ENCODE measurements at places on chromosomes 4 and X.

DNA sequence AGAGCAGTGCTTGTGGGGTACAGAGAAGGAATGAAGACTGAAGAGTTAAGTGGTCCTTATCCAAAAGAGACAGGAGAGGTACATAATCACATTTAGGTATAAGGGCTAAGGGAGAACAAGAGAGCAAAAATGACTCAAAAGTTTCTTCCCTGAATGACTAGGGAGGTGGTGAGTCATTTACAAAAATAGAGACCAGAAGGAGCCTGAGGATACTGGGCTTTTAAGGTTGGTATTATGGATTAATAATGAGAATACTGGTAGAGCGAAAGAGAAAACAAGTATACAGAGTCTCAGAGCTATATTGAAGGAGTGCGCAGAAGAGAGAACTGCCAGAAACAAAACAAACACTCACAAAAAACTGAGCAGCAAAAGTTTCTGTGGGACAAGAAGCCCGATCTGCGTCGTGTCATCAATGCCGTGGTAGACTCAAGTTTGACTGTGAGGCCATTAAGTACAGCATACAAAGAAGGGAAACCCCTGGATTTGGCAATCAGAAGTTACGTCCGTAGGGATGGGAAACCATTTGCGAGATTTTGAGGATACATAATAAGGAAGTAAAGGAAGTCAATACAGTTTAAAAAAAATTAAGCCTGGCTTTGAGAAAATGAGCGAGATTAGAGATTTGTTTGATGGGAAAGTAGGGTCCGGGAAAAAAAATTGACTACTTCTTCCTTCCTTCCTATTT, 129.1 kb upstream of the STIM2 start:
- H3K27me3 ChIP-seq = no peaks in the 10 kb centered on the region

- H3K27me3 ChIP-seq = no peaks in the 10 kb centered on the region
- no peak overlapping the region for H3K4me3 ChIP-seq
- DNase-seq = peak; percentile 36
- H3K27ac ChIP-seq = no peak overlapping the region
These were observed 36.9 kb upstream of the ATOH1 start for GRCh38 chr4:93791570-93792195.

GRCh38 chrX:129557844-129558480, 17.9 kb downstream of the OCRL start:
- H3K27me3 ChIP-seq = no peaks in the 10 kb centered on the region
- H3K4me1 ChIP-seq = no peaks in the 10 kb centered on the region
- H3K4me3 ChIP-seq = no peak overlapping the region
- DNase-seq = no peak

DNA sequence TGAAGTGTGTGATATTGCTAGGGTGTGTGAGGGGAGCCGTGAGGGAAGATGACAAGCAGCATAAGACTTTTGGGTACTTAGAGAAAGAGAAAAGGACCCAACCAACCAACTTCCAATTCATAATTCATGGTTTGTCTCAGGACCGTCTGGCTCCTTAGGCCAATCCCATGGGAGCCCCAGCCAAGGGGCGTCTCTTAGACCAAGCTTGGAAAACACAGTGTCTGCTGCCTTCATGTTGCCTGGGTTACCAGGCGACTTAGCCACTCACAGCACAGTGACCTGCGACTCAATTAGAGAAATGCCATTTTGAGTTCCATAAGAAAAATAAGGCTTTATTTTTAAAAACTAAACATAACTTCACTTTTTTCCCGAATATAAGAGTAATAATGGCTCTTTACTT, 32.7 kb downstream of the BST1 start:
- no peak overlapping the region for H3K4me3 ChIP-seq
- no peak for DNase-seq
- no peaks in the 10 kb centered on the region for H3K36me3 ChIP-seq

DNA sequence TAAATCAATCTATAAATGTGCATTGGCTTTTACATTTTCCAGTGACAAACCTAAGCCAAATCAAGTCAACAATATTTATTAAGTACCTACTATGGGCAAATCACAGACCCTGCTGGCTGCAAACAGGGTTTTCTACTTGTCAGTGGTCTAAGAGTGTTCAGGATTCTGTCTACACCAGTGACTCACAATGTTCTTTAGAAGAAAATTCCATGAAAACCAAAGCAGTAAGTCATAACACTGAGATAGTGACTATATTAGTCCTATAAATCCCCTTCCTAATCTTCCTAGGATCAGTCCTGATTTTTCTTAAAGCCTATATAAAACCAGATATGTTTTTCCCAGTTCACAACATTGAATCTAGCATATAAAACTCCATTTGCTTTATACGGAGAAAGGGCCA, 69.7 kb downstream of the PPP3CA start:
- no peak overlapping the region for H3K27ac ChIP-seq
- H3K27me3 ChIP-seq = no peaks in the 10 kb centered on the region
- peaks cover 3% of the 10 kb centered on the region for H3K4me1 ChIP-seq
- no peaks in the 10 kb centered on the region for H3K36me3 ChIP-seq
- DNase-seq = no peak
